ENCODE measurements at places on chromosomes 7 and 10. TPM values are rescaled to one million over a fixed set of nuclear protein-coding genes. Genes with fewer than 3 reads are reported as not detected.
A peak's percentile ranks its signal among the peaks of the same experiment; 100 is the strongest.

DNA sequence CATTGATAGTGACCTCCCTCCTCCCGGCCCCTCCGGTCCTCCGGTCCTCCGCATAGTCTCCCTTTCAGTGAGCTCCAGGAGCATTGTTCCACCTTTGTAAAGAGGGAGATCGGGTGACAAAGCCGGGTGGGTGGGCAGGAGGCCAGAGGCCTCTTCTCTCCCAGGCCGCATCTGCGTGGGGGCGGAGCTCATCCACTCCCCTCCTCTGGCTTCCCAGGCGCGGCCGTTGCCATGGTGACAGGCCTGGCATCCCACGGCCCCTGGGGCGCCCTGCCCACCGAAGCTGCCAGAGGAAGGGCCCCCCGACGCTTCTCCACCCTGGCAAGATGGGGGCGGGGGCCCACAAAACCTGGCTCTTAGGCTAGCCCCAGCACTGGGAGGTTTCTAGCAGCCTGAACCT lies 4.4 kb upstream of the FZD9 start:
- DNase-seq: no peak

- no peak for DNase-seq
Observed at GRCh38 chr7:14424675-14425074, 435.2 kb upstream of the ETV1 start.

DNA sequence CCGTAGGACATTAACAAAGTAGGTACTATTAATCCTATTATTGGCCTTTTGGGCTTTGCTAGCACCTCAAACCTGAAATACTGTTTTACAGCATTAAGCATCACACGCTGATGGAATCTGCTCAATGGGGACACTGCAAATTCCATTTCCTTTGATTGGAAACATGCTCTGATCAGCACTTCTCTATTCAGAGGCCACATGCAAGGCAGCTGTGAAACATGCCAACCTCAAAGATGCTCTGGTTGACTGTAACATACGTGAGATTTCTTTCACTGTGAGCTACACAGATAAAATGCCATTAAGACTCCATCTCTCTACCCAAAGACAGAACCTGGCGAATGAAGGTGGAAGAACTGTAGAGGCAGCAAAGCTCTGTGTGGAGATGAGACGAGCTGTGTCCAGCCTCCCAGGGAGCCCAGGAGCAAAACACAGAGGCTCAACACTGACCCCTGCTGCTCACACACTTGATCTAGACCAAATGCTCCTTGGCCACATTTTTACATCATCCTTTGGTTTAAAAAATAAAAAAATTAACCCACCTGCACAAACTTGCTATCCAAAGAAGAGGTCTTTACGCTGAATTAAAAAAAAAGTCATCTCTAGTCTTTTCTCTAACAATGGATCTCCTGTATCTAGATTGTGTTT lies 8.0 kb downstream of the RSU1 start:
- peak; percentile 58 for DNase-seq

DNA sequence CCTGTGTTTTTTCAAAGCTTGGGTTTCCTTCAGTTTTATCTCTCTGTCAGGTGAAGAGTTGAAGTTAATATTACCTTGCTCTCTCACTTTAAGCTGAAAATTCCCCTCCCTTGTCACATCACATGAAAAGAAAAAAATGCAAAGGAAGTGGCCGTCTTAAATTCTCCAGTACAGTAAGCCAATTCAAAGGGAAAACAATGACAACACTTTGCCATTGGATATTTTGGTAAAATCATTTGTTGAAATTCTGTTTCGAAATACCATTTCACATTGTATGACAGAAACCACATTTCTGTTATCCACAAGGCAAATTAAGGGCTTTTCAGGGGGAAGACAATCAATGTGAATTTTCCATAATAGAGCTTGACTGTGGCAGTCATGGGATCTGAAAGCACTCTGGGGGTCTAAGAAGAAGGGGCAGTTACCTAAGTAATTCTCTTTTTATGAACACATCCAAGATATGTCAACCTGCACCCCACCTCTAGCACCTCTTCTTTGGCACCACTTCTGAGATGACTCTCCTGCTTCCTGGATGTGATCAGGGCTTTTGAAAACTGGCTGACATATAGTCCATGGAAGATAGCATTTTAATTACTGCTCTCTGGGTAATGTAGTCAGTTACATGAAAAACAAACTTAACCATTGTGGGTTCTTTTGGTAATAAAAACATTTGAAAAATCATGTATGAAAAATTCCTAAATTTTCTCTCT lies 63.8 kb downstream of the ENTPD1 start:
- DNase-seq: no peak

DNA sequence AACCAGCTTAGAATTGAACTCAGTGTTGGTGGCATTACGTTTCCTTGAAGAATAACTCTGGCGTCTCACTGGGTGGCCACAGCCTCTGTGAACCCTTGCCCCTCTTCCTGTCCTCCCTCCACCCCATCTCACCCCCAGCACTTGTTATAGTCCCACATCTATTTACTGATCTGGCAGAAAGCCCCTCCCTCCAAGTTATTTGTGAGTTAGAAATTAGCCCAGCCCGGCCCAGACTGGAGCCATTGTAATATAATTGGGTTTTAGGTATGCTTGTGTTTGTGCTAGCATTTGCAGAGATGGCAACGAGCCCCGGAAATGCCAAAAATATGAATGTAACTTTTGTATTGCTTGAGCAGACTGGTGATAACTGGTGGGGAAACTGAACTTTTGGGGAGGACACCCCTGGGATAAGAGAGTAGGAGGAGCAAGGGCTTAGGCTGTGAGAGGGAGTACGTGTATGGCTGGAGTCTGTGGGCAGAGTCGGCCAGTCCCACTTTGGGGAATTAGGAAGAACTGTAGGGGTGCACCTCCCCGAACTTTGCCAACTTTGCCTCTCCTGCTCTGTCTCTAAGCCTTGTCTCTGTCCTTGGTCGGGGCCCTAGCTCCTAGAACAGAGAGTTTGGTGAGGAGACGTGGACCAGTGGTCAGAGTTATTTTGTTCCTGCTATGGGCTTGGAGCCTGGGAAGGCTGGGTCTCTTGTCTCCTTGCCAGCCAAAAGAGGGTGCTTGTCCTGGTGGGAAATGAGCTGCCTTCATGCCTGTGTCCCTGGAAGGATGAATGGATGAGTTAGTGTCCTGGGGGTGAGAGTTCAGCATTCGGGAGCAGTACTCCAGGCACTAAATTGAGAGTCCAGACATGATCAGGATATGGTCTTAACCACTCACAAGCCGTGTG lies 19.3 kb upstream of the TRIM8 start:
- no peak for DNase-seq

GRCh38 chr10:100927266-100927665 lies 14.5 kb downstream of the SLF2 start:
- DNase-seq: no peak

DNA sequence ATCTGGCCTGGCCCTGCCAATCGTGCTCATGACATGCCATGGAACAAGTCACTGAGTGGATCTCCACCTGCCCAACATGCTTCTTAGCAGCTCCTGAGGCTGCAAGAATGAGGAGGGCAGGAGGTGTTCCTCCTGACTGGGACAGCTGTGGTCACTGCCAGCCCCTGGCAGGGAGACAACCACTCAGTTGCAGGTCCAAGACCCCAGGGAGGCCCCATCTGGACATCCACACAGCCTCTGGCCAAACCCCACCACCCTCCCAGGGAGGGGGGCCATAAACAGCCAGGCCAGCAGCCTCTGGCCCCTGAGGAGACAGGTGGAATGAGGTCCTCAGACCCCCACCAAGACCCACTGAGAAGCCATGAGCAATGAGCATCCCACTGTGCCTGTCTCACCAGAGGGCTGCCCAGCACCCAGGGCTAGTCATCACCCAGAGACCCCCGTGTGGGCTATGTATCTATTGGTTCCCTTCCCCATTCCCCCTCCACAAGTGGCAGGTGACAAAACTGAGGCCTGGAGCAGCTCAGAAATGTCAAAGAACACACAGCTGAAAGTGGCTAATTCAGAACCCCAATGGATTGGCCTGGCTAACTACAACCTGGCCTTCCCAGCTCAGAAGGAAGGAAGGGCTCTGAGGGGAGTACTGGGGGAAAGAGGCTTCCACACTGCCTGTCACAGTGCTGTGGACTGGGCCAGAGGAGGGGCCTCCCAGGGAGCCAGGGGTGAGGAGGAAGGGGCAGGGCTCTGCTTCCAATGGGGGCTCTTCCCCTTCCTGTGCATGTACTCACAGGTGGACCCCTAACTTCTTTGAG lies 3.0 kb downstream of the GPRIN2 start:
- peak; percentile 3 for DNase-seq

DNA sequence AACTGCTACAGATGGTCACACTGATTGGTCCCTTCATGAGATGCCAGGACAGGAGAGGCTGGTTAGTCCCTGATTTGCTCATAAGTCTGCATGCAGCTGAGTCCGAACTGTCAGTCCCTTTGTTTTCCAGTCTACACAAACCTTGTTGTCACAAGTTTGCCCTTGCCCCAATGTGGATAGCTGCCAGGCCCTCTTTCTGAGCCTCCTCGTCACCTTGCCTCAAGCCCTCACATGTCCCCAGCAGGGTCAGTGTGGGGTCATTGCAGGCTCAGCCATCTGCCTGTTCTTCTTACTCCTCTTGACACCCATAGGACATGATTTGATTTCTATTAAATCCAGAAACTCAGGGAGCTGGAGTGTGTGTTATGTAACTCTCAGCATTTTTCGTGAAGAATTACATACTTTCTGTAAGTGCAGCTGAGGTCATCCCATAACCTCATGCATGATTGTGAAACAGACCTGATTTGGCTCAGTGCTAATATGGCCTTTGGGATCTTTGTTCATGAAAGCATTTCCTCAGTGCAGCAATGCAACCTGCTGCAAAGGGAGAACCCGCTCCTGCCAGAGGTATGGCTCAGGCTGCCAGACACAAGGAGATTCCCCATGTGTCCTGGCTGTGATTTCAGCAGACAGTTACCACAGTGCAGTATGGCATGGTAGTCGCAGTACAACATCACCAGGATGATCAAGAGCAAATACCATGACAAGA lies 70.0 kb upstream of the ZMIZ2 start:
- peak; percentile 58 for DNase-seq

DNA sequence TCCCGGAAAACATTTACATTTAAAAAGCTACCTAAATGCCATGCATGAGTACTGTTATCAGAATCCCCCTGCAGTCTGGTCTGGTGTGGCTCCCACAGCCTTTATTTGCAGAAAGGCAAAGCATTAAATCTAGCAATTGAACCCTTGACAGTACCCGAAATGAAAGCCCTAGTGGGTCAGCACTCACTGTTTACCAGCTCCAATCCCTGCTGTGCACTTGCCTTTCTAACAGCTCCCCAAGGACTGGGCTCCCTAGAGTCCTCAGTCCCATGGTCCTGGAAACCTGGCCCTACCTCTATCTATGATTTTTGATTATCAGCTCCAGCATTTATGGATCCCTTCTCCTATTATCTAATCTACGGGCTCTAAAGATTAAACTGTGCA lies 1.9 kb upstream of the MACC1 start:
- no peak for DNase-seq

The DENND2A gene
- 7.3 TPM for total RNA-seq

The WNT8B gene
- total RNA-seq: not detected

The NODAL gene
- total RNA-seq: not detected

The PRKG1 gene
- 33.1 TPM for total RNA-seq

The FLNC gene
- total RNA-seq: 1,272 TPM
